ENCODE measurements at places on chromosomes 11 and 22. TPM values are rescaled to one million over a fixed set of nuclear protein-coding genes. Genes with fewer than 3 reads are reported as not detected.

DNA sequence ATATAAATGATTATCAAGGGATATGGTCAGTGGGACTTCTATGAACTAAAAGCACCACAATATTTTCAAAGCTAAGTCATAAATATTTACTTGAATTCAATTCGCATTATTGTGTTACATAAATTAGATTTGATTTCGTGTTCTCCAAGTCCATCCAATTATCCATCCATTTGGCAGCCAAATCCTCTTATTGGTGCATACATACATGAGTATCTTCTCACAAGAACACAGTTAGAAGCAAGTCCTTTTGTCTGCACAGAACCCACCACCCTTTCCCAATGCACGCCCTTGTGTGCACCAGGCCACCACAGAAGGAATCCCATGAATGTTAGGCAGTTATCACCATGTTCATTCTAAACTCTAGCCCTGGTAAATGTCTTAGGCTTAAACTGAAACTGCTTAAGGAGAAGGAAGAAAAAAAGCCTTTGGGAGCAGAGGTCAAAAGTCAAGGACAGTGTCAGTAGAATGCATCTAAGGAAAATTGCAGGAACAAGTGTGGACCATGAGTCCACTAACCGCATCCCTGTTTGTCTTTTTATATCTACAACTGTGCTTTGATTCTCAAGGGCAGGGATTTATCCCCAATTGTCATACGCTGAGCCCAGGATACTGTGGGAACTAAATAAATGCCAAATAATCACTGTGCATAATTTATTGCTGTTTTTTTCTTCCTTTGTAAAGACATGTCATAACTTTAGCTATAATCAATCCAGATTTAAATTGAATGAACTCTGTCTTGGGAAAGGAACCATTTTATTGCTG, 108.2 kb upstream of the DDI1 start:
- DNase-seq, result no peak

DNA sequence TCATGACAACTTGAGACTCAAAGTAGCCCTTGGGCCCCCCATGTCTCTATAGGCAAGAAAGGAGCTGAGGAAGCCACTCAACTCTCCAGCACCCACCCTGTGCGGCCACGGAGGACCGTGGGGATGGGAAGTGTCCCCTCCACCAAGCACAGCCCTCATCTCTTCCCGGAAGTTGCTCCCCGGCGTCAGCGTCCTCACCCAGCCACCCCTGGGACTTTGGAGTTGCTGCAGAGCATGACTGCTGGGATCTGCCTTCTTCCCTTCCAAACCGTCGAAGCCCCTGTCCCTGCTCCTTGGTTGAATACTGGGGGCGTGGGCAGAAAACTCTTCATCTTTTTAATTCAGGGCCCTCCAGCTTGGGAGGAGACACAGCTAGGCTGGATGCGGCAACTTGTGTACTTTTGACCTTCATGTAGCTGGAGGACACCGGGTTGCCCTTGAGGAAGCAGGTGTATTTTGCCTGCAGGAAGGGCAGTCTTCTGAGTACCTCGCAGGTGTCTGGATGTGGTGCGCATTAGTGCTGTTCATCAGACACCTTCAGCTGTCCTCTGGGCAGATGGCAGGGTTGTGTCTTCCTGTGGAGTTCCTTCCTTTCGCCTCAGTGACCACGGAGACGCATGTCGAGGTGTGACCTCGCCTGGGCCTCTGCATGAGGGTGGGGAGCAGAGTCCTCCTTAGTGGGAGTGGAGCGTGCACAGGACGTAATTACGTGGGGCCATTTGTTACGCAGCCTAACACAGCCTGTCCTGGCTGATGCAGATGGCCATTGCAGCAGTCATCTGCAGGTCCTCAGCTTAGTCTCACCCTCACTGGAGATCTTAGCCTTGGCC, 12.2 kb upstream of the IFITM3 start:
- DNase-seq, result no peak

GRCh38 chr11:128405714-128406662, 181.4 kb downstream of the ETS1 start:
- DNase-seq, result no peak

DNA sequence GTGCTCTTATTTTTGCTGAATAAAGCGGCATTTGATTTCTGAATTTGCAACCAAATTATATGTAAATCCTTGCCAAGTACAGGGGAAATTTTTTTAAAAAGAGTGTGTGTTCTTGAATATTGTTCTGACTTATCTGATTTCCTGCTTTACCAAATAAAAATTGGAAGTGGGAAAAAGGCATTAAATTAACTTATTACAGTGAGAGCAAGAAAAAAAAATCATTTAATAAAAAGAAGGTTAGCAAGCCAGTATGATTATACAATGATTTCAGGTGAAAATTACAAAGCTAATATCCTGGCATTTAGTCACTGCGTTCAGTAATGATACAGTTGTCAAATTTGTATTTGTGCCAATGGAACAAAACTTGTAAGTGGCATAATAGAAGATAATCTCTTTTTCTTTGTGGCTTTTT, 82.1 kb upstream of the PPARA start:
- no peak for DNase-seq

DNA sequence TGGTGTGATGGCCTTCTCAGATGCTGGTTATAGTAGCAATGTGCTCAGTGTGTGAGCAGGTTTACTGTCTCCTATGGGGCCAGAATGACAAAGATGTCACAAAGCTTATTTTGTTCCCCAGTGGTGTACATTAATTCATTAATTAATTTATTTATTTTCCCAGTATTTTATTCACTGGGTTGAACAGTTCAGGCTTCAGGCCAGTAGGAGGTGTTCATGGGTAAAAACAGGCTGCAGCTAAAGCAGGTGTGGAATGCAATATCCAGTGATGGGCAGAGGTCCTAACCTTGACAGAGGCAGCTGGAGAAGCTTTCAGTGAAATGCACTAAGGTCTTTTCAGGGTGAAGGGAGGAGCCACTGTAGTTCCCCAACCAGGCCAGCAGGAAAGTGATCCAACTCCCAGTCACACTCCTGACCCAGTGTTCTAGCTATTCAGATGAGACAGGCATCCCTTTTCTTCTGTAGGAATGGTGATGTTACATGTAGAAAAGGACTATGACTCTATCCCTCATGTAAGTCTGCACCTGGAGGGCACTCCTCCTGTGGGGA, 7.8 kb upstream of the FANCF start:
- DNase-seq, result no peak

GRCh38 chr22:42180349-42180842, 49.8 kb upstream of the CYP2D6 start:
- DNase-seq, result no peak

DNA sequence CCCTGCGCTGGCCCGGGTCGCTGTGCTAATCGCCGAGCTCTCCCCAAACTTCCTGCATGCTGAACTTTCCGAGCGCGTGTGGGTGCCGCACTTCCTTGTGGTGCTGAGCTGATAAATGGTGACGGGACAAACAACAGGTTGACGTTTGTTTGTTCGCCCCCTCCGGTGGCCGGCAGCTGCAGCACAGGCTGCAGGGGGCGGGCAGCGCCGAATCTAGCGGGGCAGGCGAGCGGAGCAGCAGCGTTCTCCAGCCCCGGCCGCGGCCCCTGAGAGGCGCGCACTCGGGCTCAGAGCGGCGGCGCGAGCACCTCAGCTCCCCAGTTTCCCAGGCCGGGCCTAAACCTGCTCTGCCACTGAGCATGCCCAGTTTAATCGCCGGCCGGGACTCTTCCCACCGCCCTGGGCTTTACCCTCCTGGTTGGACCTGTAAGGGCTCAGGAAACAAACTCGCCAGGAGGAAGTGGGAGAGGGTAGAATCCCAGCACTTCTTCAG, at the start of gene PDGFD:
Gene PDGFD, minus strand, starts transcription at position 120 of the 493 bp plus-strand sequence.
- DNase-seq, result peak; percentile 54

GRCh38 chr22:41939981-41940831, 6.7 kb downstream of the CENPM start:
- no peak for DNase-seq

- DNase-seq, result no peak
Observed at GRCh38 chr22:46984751-46985506, 222.5 kb downstream of the TBC1D22A start.

DNA sequence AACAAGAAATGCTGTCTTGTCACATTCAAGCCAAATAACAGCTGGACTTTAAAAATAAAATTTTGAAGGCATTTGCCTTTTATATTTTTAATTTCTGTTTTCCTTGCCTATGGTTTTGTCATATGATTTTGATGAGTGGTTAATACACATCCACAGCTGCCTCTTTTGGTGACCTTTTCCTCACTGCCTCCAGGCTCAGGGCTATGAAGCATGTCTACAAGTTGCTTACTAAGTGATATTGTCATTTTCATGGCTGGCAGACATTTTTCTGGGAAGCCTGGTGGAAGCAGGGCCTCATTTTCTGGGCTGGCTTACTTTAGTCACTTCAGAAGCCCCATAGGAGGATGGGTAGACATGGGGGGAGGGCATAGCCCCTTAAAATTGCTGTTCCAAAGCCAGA, 344.9 kb downstream of the SOX6 start:
- no peak for DNase-seq

DNA sequence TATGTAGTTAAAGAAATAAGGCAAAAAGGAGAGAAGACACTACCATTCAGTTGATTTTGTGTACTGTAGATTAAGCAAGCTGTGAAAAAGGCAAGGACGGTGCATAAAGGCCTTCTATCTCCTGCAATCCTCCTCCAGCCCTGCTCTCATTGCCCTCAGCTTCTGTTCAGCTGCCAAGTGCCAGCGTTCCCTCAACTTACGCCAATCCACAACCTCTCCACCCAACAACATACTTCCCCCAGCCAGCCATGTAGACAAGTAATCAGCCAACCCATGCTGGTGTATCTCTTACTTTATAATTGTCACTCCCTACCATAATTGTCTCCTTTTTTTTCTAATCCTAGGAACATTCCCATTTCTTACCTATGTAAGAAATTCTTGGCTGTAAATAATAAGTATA, 30.1 kb upstream of the ANO5 start:
- DNase-seq, result no peak

GRCh38 chr11:83569134-83569805, 283.1 kb upstream of the CCDC90B start:
- DNase-seq, result no peak

GRCh38 chr11:452203-452744, 2.2 kb downstream of the PTDSS2 start:
- no peak for DNase-seq

DNA sequence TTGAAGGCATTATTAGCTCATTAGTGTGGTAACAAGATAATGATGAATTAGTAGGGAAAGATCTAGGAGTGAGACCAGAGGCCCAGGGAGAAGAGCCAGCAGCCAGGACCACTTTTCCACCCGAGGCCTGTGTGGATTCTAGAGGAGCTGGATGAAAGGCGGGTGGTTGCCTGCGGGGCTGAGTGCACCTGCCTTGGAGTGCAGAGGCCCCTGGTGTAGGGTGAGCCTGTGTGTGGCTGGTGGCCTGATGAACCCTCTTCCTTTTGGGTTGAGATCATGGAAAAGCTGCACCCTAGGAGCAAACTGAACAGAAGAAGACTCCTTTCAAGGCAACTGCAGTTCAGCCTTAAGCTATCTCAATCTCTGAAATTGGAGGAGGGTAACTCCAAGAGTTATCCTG, 5.9 kb upstream of the TP53AIP1 start:
- DNase-seq, result no peak

- DNase-seq, result no peak
Observed at GRCh38 chr11:20448834-20449233, 61.3 kb downstream of the PRMT3 start.

DNA sequence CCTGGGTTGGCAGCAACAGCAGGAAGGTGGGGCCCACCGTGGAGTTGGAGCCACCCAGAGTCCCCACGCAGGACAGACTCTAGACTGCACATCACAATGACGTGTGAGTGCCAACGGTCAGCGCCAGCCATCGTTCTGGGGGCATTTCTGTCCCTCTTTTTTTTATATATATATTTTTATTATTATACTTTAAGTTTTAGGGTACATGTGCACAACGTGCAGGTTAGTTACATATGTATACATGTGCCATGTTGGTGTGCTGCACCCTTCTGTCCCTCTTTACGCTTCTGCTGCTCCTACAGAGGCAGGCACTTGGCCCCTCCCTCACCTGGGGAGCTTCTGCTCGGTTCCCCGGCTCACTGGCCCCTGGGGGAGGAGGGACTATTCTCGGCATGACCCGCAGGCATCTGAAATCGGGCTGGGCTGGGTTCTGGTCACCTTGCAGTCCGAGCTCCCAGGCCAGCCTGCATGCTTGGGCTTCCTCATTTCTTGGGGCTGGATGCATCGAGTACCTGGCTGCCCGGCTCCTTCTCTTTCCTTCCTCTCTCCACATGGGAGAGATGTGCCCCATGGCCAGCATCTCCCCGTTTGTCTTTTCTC, 787.4 kb downstream of the TBC1D22A start:
- no peak for DNase-seq

DNA sequence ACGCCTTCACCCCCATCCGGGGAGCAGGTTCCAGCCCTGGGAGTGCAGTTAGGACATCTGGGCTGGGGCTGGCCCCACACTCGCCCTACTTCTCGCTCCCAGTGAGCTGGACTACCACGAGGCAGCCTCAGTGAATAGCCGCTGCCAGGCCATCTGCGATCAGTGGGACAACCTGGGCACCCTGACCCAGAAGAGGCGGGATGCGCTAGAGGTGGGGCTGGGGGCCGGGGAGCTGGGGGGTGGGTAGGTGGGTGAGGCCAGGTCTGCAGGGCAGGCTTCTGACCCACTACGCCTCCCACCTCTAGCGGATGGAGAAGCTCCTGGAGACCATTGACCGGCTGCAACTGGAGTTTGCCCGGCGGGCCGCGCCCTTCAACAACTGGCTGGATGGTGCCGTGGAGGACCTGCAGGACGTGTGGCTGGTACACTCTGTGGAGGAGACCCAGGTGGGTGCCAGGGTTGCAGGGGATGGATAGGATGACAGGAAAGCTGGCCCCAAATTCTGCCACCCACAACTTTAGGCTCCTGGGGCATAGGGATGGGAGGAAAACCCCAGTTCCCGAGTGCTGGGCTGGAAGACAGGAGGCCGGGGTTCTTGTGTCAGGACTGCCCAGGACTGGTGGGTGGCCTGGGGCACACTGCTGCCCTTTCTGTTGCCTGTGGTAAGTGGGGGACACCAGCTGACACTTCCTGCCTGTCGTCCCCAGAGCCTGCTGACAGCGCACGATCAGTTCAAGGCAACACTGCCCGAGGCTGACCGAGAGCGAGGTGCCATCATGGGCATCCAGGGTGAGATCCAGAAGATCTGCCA, 8.3 kb downstream of the CTSF start:
- DNase-seq, result no peak

DNA sequence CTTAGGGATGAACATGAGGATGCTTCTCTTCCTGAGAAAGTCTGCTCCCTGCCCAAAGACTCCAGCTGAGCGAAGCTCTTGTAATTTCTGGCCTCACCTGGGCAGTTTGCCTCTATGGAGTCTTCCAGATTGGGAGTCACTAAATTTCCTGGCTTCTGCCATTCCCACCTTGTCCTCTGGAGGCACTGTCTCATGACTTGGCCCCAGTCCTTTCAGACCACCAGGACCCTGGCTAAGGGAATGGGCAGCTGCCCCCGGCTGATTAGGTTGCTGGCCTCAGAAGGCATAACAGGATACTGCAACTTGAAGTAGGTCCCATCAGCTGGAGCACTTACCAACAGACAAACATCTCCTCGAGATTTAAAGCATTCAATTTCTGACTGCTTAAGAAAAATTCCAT, 128.1 kb upstream of the SPON1 start:
- DNase-seq, result no peak

The GLB1L2 gene
- 19.8 TPM for polyA plus RNA-seq

The YDJC gene
- 10.2 TPM for polyA plus RNA-seq

The SCGB2A2 gene
- not detected for polyA plus RNA-seq

The SLC17A6 gene
- polyA plus RNA-seq, result not detected

The EHF gene
- 27.5 TPM for polyA plus RNA-seq

The ABCG4 gene
- 1.1 TPM for polyA plus RNA-seq

The LDHAL6A gene
- 1.3 TPM for polyA plus RNA-seq

The OR8G5 gene
- not detected for polyA plus RNA-seq

The TST gene
- polyA plus RNA-seq, result 13.0 TPM

Measured in left renal pelvis (tissue), 4 donors.